Activated T-helper 9 cell treated with anti-CD3 and anti-CD28 coated beads, Interleukin-2, amount 50 U/mL, for 16 hours (primary cell): ENCODE measurements at places on chromosomes 3 and 15.
A peak's percentile ranks its signal among the peaks of the same experiment; 100 is the strongest.

DNA sequence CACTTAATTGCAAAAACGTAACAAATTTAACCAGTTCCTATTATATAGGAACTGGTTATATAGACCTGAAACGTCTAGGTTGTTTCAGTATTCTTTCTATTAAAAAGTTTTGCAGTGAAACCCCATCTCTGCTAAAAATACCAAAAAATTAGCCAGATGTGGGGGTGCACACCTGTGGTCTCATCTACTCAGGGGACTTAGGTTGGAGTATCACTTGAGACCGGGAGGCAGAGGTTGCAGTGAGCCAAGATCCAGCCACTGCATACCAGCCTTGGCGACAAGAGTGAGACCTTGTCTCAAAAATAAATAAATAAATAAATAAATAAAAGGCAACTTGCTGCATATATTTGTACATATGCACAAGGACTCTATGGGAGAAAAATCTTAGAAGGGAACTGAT, 387.0 kb downstream of the TUSC7 start:
- DNase-seq = no peak

GRCh38 chr3:171700653-171701052, 109.6 kb downstream of the PLD1 start:
- DNase-seq = no peak

GRCh38 chr15:91866971-91867372, 13.5 kb downstream of the SLCO3A1 start:
- DNase-seq = no peak

GRCh38 chr15:69713726-69714559, 261.3 kb downstream of the RPLP1 start:
- peak; percentile 53 for DNase-seq

- no peak for DNase-seq
Observed at GRCh38 chr15:64035525-64035924, 10.8 kb downstream of the DAPK2 start.

DNA sequence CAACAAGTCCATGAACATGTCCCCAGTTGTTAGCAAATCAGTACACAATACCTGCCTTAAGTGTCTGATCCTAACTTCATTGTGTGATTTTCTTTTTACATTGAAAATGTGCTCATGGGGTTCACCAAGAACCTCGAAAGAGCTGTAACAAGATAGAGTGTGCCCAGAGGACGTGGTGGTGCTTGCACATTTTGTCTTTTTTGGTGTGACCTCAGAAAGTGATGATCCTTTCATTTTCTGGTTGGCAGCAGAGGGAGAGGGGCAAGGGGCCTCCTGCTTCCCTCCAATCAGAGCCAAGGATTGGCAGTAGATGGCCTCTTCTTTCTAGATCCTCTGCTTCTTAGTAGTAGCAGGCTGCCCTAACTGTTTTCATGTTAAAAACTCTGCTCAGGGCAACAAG, 176.4 kb downstream of the OPA1 start:
- no peak for DNase-seq

GRCh38 chr3:158916111-158916510, 114.3 kb downstream of the MFSD1 start:
- no peak for DNase-seq

- peak; percentile 50 for DNase-seq
Observed at GRCh38 chr3:115146418-115147328, at the start of gene ZBTB20. TSS of gene ZBTB20 (minus strand) at chr3:115147288.

GRCh38 chr3:13703071-13703470, 154.1 kb downstream of the FBLN2 start:
- no peak for DNase-seq

- no peak for DNase-seq
Observed at GRCh38 chr15:50744601-50745000, 20.9 kb downstream of the SPPL2A start.

- no peak for DNase-seq
Observed at GRCh38 chr15:40929660-40930429, 705 bp downstream of the DLL4 start.

GRCh38 chr15:54518156-54518882, 540.1 kb downstream of the UNC13C start:
- no peak for DNase-seq

DNA sequence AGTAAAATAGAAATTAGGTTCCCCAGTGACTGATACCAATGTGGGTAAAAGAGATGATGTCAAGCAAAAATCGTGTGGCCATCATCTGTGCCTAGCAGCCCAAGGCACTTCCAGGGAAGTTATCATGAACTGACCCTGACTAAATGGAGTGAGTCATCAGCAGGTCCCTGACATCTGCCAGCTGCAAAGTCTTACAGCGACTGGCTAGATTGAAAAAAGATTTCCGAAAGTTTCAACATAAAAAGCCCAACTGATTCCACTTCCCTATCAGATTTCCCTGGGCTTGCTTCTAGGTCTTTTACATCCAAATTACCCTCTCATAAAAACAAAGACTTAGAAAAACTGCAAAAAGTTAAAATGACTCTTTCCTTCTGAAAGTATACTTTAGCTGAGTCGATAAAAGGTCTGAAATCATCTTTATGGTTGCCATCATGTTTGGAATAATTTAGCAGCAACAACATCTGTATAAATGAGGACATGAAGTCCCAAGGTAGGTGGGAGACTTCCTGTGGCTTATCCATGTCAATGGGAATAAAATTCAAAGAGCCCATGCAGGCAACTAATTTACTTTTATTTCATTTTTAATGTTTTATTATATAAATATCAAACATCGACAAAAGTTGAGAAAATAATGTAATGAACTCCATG, 342.8 kb downstream of the ERC2 start:
- DNase-seq = no peak

DNA sequence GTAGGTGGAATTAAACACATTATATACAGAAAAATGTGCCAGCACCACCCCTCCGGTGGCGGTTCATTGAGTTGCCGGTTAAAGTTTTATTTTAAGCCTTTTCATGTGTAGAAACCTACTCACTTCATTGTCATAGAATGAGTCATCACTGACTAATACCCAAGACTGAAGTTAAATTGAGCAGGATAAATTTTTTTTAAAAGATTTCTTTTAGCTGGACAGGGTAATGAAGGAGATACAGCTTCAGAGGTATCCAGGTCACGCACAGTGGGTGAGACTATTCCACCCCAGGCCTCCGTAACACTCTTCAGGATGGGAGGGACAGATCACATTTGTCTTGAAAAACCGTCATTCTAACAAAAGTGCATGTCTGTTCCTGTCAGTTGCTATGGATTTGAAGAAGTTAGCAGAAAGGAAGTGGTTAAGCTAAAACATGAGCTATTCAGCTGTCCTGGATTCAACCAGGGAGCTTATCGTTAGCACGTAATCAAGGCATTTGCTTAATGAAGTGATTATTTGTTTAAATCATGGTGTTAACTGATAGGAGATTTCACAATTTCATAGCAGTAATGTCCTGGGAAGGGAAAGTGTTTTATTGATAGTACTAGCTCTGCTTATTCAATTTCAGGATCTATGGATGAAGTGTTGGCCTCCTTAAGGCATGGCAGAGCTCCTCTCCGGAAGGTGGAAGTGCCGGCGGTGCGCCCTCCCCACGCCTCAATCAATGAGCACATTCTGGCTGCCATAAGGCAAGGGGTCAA, 23.4 kb downstream of the WHAMM start:
- peak; percentile 11 for DNase-seq

GRCh38 chr15:60049948-60050347, 45.8 kb downstream of the FOXB1 start:
- DNase-seq = no peak

GRCh38 chr3:188948281-188948996, 223.3 kb upstream of the TPRG1 start:
- DNase-seq = no peak

GRCh38 chr3:13500133-13500885, 20.2 kb downstream of the HDAC11 start:
- DNase-seq = no peak

DNA sequence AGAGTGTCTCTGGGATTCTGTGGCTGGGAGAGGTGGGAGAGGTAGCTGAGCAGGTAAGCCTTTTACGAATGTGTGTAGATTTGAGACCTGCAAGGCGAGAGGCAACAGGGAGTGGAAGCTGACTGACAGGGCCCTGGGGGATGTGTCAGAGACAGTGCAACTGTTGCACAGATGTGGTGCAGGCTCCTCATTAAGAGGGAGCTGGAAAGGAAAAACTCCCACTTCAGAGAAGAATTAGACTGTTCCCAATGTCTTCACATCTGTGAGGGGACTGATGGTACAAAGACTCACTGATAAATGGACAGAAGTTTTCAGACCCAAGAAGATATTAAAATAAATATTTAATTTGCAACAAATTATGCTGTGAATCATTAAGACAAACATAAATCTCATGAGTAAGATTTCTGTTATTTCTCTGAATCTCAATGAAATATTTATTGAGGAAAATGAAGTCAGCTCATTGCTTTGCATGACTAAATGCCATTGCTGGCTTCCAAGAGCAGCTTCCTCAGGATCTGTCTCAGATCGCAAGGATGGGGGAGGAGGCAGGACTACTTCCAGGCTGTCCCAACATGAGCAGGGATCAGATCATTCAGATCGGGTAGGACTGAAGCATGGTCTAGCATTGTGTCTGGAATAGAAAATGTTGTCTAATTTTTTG, 127.3 kb upstream of the ROPN1 start:
- no peak for DNase-seq

GRCh38 chr15:62841269-62841628, 201.3 kb upstream of the TPM1 start:
- no peak for DNase-seq

DNA sequence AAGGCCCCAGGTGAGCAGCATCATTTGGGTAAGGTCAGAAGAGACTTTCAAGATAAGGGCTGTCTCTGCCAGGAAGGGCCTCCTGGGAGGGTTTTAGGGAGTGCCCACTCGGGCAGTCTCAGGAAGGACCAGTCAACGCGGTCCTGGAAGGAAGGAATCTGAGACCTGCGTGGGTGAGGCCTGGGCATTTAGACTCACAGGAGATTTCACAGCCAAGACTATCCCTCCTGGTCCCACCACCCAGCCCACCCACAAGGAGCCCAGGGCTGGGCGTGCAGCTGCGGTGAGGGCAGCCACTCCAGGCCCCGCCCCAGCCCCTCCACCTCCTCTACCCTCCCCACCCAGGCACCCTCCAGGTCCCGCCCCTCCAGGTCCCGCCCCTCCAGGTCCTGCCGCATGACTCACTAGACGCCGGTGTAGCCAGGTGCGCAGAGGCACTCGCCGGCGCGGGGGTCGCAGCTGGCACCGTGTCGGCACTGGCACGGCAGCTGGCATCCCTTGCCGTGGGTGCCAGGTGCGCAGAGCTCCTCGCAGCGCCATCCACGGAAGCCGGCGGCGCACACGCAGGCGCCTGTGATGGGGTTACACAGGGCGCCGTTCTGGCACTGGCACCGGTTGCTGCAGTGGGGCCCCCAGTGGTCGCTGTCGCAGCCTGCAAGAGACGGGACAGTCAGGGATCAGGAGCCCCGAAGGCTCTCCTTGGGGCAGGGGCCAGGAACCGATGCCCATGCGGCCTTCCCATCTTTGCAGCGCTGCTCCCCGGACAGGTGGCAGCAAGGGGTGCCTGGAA, 112.7 kb downstream of the RAB11A start:
- DNase-seq = peak; percentile 31

DNA sequence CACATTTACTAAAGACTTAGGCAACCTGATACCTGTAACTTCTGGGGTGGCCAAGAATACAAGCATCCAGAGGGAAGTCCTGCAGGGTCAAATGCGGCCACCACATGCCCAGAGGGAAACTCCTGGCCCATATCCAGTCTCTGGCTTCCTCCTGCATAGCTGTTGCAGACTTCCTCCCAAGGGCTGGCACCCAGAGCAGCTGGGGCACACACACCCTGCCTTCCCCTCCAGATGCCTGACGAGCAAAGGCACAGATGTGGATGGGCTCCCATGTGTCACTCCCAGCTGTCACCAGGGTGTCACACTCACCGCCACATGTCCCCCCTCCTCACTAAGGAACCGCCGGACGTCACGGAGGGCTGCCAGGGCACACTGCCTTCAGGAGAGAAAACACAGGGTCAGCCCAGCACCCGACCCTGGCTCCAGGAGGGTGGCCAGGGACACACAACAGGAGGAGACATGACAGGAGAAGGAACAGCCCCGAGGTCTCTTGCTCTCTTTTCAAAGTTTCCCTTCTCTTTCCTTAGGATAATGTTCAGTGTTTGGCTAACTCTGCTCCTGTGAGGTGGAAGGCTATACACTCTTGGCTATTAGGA, 13.2 kb downstream of the PFKFB4 start:
- DNase-seq = no peak

DNA sequence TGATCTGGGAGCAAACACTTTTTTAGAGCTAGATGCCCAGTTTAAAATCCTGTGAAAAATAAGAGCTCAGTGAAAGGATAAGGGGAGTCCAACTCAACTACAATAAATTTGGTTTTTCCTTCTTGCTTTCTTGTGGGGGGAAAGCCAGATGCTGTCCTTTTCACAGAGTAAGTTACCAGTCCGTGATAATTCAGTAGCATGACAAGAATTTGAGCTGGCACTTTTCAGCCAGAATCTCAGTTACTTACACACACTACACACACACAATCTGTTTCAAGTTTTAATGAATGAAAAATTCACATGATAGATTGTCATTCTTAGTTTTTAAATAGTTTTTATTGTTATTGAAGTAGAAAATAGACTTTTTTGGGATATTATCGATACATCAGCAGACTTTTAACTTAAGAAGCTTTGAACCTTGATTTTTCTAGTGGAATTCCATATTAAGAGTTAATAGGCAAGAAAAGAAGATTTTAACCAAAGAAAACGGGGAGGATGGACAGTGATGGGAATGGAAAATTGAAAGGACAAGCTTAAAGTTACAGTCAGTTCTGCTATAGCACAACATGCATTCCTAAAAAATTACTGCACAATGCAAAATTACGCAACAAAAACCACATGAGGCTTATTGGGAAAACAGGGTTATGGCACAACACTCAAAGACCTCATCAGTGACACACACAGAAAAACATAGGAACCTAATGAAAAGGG, 47.0 kb downstream of the PSMD6 start:
- DNase-seq = no peak

DNA sequence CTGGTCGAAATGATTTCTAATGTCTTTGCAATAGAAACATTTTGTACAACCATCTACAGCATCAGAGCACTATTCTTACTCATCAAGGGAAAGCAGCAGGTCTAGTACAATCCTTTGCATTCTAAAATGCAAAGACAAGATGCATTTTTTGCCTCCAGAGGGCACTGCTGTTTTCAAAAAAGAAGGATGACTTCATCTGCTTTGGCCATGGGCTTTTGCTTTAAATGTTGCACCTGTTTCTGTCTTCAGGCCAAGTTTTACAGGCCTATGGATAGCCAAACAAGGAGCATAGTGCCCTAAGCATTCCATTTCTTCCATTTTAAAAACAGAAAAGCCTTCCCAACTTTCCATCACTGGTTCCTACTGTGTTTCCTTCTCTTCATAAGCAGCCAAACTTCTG, 3.4 kb downstream of the PARP9 start:
- no peak for DNase-seq

GRCh38 chr3:43883729-43884396, 193.1 kb downstream of the ABHD5 start:
- no peak for DNase-seq

- peak; percentile 39 for DNase-seq
Observed at GRCh38 chr3:13657660-13658435, 108.9 kb downstream of the FBLN2 start.

DNA sequence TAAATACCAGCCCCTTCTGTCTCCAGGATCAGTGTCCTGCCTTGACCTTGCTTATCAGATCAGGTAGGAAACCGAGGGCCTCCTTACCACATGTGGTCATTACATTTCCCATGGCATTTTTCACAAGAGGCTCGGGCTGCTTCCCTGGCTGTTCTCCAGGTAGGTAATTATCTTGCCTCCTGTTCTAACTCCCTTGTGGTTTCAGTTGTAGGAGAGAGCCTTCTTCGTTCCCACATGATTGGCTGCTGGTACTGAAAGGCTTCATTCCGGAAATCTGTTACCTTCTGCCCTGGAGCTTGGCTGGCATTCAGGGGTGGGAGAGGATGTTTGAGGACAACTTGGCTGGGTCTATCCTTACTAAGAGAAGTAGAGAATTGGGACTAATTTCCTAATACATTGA, 46.8 kb upstream of the RORA start:
- DNase-seq = no peak
